Foreskin fibroblast (primary cell): ENCODE measurements at places on chromosomes 11 and 22.

DNA sequence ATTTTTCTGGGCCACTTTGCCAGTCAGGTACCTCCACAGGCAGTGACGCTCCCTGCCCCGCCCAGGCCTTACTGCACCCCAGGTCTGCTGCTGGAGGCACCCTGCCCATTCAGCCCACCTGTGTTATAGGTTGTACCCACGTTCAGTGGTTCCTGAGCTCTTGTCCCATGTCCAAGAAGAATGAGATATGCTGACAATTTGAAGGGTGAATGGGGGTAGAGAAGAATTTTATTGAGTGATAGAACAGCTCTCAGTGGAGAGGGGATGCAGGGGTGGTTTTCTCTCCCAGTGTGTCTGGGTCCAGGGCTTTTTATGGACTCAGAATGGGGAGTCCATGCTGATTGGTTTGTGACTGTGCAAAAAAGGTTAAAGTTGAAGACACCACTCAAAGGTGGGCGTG is 149.7 kb downstream of the LDLRAD3 start:
- no peak for DNase-seq

DNA sequence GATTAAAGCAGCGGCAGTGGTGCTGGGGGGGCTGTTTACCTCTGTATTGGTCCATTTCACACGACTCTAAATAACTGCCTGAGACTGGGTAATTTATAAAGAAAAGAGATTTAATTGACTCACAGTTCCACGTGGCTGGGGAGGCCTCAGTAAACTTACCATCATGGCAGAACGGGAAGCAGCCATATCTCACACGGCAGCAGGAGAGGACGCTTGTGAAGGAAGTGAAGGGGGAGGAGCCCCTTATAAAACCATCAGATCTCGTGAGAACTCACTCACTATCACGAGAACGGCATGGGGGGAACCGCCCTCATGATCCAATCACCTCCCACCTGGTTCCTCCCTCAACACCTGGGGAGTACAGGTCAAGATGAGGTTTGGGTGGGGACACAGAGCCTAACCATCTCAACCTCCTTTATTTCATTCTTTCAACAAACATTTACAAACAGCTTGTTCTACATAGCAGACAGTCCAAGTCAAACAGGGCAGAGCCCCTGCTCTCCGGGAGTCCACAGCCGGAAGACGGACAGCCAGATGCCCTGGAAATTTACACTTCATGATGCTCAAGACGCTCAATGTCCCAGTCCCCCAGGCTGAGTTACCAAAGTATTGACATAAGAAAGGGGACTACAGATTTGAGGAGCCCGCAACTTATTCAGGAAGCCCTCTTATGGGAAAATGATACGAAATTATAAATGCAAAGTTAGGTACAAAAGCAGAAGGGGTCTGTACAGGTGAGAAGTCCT is 26.3 kb upstream of the HMGXB4 start:
- no peak for DNase-seq

GRCh38 chr11:31383116-31383515 is 13.5 kb downstream of the DNAJC24 start:
- no peak for DNase-seq

GRCh38 chr11:61693922-61694601 is 13.9 kb downstream of the DAGLA start:
- no peak for DNase-seq

- no peak for DNase-seq
Measured at GRCh38 chr11:65593518-65594414, 1.8 kb downstream of the KCNK7 start.

DNA sequence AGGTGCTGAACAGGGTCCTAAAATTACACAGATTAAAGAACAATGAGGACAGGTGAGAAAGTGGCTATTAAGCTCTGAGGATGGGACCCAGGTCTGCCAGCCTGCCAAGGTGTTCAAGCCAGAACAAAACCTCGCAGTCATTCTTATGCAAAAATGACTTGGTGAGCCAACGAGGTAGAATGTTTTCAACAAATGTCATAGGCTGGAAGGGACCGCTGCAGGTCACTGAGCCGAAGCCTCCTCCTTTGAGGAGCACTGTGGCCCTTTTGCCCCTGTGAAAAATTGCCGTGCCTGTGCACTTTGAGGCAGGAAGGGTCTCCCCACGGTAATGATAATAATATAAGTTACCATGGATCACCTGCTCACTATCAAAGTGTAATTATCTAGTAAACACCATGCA is 216.2 kb downstream of the DSCAML1 start:
- no peak for DNase-seq
